ENCODE measurements at places on chromosomes 16 and 17.
A peak's percentile ranks its signal among the peaks of the same experiment; 100 is the strongest.

DNA sequence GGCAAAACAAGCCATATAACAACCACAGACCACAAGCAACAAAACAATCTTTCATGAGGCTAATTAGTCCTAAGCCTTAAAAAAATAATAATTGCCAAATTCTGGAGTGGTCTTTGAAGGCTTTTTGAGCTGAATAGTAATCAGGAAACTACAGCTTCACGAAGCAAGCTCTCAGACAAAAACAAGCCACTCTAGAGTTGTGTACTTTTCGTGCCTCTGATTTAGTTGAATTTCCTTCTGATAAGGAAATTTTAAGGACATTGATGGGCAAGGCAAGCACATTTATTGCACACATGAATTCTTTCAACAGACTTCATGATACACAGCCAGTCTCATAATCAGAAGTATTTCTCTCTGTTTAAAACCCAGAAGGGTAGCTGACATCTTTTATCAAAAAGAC, 130.8 kb upstream of the IRX3 start:
- no peak for DNase-seq

- DNase-seq: no peak
Measured at GRCh38 chr17:54972406-54973138, 4.0 kb downstream of the STXBP4 start.

- DNase-seq: no peak
Measured at GRCh38 chr17:12180644-12181261, 160.1 kb downstream of the MAP2K4 start.

- DNase-seq: no peak
Measured at GRCh38 chr16:67910158-67910557, 17.1 kb downstream of the PSKH1 start.

- DNase-seq: peak; percentile 35
Measured at GRCh38 chr17:61486135-61487120, 34.2 kb downstream of the TBX4 start.

GRCh38 chr17:80984749-80985148, 6.9 kb upstream of the CHMP6 start:
- DNase-seq: no peak

GRCh38 chr16:54049591-54050458, 236.8 kb downstream of the IRX3 start:
- DNase-seq: no peak

Measured in left lobe of liver (tissue), 2 donors.